Right forelimb (tissue), 1 donor: ENCODE measurements at places on chromosomes 2 and 18.

GRCh38 chr2:85953476-85953875 lies 64.7 kb upstream of the ST3GAL5 start:
- no peak for DNase-seq

- DNase-seq: no peak
These were observed 1.5 kb upstream of the OSGEPL1 start for GRCh38 chr2:189763908-189764661.

DNA sequence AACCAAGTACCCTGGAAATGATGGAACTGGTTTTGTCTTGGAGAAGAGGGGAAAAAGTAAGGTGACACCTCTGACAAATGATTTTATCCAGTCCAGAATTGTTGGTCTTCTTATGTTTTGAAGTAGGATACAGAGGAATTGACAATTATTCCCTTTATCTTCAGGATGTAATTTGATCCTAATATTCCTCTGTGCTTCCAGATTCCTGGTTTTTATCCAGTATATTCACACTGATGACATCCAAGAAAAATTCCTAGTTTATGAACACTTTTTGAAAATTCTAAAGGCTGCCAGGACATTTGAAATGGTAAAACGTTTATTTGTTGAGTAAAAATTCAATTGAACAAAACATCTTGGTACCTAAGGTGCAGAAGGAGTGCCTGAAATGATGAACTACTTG lies 22.2 kb upstream of the ETAA1 start:
- no peak for DNase-seq

DNA sequence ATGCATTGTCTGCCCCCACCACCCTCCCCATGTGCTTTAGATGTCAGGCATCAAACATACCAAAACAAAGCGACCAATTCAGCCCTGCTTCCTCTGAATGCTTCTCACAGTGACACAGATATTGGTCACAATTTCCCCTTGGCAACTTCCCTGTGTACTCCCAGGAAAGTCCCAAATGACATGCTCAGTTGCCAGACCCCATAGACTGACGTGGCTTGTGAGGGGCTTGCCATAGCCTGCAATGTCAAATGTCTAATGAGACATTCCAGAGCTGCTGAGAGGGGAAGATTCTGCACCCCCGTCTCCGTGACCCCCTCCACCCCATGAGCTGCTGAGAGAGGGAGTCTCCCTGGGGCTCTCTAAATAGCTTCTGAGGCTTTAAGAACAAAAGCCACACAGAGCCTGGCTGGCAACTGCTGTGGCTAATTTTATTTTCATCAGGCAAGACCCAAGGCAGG lies 47.3 kb downstream of the RFTN2 start:
- DNase-seq: no peak

DNA sequence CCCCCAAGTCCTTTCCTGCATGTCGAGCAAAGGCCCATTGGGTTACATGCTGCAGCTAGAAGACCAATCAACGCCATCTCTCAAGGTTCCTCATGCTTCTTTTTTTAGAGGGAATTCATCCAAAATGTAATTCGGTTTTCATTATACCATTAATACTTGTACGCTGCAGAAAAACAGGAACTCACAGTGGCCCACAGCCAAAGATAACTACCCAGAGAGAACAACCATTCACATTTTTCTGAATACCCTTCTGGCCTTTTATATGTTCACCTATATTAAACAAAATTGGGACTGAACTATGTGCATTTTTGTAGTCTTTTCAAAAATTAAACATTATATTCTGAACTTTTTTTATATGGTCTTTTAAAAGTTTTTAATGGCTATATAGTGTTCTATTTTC lies 25.8 kb downstream of the FARP2 start:
- no peak for DNase-seq

DNA sequence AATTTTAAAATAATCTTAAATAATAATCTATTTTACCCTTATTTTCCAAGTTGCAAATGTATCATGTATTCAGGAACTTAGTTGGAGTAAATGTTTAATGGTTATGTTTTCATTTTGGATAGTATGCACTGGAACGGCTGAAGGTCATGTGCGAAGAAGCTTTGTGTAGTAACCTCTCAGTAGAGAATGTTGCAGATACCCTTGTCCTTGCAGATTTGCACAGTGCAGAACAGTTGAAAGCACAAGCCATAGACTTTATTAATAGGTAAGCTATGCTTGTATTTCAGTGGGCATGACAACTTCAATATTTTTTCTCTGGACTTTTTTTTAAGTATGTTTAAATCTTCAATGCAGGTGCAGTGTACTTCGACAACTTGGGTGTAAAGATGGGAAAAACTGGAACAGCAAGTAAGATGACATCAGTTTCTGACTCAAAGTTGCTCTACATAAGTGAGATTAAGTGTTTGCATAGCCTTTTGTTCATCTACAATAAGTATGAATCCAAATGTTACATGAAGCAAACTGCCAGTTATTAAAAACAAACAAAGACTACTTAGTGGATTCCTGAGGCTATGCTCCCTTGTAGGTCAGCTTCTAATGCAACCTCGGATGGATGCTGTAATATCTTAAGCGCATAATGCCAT lies 63.1 kb downstream of the SPOPL start:
- DNase-seq: no peak

DNA sequence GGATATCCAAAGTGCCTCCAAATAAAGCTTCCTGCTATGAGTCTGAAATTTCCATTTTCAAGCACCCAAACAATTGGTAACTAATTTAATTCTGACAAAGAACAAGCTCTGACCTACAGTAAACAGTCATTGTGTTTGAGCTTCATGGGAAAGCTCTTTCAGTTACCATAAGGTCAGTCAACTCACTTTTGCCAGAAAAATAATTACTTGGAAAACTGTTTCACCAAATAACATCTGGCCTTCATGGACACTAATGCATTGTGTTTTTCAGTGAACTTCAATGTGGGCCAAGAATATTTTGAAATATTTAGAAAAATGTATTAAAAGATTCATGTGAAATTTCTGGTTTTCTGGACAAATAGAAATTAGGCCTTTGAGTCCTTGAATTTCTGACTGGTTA lies 369.9 kb downstream of the GALR1 start:
- no peak for DNase-seq

DNA sequence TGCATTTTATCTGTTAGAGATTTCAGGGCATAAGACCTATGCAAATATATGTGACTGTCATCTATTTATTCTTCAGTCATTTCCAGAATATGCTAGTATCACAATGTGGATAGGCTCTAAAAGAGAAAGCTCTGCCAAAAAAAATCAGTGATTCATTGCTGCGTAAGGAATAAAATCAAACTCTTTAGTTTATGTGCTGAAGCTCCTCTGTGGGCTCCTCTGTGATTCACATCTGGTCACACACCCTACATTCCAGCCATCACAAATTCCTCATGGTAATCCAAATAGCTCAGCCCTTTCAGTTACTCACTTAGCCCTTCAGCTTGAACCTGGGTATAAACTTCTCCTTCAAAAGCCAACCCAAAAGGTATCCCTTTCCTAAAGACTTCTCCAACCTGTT lies 21.4 kb downstream of the DLGAP1 start:
- no peak for DNase-seq

GRCh38 chr18:12258719-12259705 lies 4.9 kb downstream of the CIDEA start:
- no peak for DNase-seq

DNA sequence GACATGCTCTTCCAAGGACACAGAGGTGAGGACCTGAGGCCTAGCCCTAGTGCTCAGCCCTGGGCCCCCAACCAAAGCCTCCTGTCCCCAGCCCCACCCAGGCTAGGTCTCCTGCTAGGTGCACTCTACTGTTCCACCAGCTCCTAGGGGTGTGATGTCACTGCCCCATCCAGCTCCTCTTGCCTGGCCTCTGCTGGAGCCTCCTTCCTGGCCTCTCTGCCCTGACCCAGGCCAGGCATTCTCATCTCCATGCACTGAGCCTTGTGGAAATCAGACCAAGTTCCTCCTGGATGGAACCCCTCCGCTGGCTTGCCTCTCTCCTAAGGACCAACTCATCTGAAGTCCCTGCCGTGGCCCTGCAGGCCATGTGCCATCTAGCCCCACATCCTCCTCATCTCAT lies 156.8 kb downstream of the INHBB start:
- no peak for DNase-seq

DNA sequence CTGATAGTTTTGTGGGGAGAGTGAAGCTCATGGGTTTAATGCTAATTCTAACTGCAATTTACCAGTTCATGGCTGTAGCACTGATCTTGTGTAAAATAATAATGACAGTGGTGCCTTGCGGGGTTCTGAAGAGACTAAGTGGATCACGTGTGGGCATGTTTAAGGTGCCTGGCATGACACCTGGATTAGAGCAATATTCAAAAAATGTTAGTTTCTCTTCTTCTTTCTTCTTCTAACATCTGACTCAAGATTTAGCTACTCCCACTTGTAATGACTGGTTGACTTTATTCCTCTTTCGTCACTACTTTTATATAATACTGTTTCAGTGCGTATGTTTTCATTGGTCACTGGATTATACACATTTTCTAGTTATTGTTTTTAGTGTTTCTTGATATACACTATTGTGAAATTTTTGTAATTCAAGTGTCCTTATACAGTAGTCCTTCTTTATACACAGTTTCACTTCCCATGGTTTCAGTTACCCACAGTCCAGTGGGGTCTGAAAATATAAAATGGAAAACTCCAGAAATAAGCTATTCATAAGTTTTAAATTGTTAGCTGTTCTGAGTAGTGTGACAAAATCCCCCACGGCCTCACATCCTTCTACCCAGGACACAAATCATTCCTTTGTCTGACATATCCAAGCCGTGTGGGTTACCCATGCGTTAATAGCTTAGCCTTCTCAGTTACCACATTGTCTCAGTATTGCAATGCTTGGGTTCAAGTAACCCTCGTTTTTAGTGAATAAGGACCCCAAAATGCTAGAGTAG lies 662.2 kb upstream of the CNTNAP5 start:
- no peak for DNase-seq

GRCh38 chr2:69948032-69948962 lies 13.1 kb downstream of the ASPRV1 start:
- no peak for DNase-seq

DNA sequence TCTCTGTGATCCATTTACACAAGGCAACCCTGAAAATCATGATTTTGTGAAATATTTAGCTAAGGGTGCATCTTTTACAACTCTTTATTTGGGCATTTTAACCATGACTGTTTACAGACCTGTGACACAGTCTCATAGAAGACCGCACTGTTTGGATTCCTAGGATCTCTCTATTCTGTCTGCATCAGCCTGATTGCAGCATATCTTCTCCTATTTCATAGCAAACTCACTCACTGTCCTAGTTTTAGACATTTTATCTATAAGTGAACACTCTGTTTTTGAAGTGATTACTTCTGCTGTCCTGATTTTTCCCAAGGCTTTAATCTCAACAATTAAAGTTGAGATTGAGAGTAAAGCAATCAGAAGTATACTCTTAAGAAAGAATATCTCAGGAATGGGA lies 56.2 kb downstream of the CAVIN2 start:
- DNase-seq: no peak

GRCh38 chr2:45289997-45290709 lies 280.9 kb upstream of the SIX2 start:
- DNase-seq: no peak

DNA sequence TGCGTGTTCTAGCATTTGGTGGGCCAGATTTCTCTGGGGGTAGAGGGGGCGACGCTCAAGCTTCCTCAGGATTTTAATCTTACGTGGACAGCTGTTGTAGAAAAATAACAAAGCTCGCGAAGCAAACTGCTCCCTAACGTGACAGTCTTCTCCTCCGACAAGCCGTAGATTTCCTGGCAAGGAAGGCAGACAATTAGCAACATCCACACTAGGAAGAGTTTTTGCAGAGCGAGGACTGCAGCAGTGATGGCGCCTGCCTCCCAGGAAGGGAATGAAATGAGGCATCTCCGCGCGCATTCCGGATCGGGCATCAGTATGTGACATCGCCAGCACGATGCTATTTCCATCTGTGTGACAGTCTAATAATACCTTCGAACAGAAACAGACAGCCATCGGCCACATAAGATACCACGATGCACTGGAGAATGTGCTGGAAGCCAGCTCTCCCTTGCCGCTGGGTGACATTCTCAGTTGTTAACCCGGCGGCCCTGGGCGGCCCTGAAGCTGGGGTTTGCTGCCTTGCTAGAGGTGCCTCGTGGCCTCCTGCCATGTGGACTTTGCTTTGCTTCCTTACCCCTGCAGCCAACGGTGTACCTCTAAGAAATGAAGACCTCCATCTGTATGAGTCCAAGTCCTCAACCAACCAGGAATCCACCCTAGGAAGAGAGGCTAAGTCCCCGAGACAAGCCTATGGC lies 101.8 kb upstream of the AGAP1 start:
- DNase-seq: no peak

GRCh38 chr18:55585920-55586561 lies 2.0 kb downstream of the TCF4 start:
- DNase-seq: peak; percentile 63

- DNase-seq: no peak
These were observed 8.8 kb downstream of the SLC39A6 start for GRCh38 chr18:36120297-36120696.

- DNase-seq: no peak
These were observed 11.4 kb downstream of the UBE2E3 start for GRCh38 chr2:180991820-180992219.

DNA sequence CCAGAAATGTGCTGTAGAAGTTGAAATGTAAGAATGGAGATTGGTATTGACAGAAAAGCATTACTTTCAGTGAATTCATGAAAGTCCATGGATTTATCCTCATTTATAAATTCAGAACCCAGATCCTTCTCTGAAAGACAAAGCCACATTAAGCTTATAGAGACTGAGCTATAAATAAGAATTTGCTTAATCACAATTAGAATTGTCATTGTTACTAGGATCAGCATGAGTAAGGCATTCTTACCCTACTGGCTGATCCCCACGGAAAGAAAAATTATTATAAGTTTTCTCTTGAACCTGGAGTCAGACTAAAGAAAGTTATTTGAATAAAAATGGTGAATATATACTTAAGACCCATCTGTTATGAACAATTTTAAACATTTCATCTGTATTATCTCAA lies 199.2 kb upstream of the DTNA start:
- DNase-seq: no peak

DNA sequence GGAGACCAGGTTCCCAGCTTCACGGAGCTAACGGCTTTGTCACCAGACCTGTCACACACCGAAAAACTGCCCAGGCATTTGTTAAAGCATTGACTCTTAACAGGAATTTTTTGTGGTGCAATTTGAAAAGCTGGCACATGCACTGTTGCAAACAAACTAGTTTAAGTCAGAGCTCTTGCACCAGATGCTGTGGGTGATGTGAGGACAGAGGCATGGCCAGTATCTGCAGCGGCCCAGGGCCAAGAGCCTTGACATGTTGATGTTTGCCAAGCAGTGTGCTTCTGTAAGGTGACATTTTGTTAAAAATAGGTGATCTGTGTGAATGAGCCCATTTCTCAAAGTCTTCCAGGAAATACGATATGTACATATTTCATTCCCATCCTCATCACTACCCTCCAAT lies 142.5 kb downstream of the MTCL1 start:
- no peak for DNase-seq

GRCh38 chr2:104863146-104863467 lies 9.2 kb downstream of the POU3F3 start:
- no peak for DNase-seq
